ENCODE measurements at places on chromosomes 11 and 22.

DNA sequence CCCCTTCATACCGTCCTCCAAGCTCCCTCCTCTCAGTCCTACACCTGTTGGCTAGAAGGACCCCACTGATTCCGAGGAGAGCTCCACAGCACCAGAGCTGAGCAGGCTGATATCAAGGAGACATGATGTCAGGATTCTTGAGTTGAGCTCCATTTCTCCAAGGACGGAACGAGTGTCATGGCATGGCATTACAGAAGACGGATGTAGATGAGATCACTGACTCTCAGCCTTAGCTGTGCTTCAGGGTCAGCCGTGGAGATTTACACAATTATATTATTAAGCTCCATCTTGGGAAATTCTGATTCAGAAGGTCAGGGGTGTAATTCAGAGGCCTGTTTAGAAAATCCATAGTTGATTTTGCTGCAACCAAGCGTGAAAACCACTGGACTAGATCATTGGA lies 428.9 kb upstream of the B3GAT1 start:
- DNase-seq = no peak

GRCh38 chr11:32594272-32594671 lies 10.6 kb downstream of the EIF3M start:
- no peak for DNase-seq

- DNase-seq = no peak
Measured at GRCh38 chr11:115117956-115118493, 386.2 kb downstream of the CADM1 start.

DNA sequence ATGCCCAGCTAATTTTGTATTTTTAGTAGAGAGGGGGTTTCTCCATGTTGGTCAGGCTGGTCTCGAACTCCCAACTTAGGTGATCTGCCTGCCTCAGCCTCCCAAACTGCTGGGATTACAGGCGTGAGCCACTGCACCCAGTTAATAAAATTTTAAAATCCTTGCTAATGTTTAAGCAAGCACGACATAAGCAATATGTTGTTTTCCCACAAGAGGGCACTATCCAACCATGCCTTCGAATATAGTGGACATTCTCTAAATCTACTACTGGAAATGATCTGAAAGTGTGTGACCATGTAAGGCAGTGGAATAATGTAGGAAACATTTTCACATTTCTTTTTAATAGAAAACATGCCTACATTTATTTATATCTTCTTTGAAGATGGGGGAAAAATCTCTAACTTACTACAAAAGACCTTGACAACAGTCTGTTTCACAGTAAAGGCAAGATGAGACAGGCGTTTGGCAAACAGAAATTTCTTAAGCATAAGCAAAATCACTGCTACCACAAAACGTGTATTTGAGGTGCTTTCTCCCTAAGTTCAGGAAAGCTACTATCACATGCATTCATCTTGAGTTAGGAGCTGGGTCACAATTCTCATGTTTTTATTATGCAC lies 38.2 kb downstream of the PITPNB start:
- no peak for DNase-seq

DNA sequence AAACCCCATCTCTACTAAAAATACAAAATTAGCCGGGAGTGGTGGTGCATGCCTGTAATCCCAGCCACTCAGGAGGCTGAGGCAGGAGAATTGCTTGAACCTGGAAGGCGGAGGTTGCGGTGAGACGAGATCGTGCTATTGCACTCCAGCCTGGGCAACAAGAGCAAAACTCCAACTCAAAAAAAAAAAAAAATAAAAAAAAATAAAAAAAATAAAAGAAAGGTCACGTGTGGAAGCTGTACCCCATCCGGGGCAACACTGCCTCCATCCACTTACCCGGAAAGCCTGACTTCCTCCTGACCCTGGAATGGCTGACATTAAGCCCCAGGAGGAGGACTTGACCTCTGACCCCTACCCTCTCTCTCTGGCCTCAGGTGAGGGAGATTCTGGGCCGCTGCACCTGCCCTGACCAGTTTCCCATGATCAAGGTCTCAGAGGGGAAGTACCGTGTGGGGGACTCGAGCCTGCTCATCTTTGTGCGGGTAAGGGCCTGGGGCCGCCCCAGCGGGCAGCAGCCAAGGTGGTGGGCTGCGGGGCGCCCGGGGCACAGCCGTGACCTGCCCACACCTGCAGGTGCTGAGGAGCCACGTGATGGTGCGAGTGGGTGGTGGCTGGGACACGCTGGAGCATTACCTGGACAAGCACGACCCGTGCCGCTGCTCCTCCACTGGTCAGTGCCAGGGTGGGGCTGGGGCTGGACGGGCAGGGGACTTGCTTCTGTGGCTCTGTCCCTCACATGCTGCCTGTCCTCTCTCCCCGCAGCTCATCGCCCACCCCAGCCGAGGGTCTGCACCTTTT lies 3.8 kb downstream of the GAS2L1 start:
- DNase-seq = peak; percentile 79

- no peak for DNase-seq
Measured at GRCh38 chr11:63911440-63911839, 5.5 kb downstream of the RCOR2 start.

DNA sequence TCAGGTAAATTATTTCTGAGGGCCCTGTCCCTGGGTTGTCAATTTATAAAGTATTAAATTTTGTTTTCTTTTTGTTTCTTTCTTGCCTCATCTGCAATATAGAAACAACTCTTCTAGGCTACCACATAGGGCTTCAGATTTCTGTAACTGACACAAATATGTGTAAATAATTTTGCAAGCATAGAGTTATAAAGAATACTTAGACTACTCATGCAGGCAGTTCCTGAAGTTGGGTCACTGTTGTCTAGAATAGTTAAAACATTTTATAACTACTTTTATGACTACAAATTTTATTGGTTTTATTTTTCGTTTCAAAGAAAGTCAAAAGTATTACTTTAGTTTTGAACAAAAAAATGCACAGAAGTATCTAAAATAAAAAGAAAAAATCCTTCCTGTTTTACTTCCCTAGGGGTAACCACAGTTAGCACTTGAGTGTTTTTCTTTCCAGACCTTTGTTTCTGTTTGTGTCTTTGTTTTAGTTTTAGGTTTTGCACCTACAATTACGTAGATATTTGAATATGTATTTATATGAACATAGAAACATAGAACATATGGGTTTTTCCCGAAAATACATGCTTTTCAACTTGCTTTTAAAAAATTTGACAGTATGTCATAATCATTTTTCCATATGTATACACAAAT lies 12.4 kb upstream of the TMEM123 start:
- no peak for DNase-seq

GRCh38 chr11:48034926-48035871 lies 54.8 kb downstream of the PTPRJ start:
- peak; percentile 93 for DNase-seq

DNA sequence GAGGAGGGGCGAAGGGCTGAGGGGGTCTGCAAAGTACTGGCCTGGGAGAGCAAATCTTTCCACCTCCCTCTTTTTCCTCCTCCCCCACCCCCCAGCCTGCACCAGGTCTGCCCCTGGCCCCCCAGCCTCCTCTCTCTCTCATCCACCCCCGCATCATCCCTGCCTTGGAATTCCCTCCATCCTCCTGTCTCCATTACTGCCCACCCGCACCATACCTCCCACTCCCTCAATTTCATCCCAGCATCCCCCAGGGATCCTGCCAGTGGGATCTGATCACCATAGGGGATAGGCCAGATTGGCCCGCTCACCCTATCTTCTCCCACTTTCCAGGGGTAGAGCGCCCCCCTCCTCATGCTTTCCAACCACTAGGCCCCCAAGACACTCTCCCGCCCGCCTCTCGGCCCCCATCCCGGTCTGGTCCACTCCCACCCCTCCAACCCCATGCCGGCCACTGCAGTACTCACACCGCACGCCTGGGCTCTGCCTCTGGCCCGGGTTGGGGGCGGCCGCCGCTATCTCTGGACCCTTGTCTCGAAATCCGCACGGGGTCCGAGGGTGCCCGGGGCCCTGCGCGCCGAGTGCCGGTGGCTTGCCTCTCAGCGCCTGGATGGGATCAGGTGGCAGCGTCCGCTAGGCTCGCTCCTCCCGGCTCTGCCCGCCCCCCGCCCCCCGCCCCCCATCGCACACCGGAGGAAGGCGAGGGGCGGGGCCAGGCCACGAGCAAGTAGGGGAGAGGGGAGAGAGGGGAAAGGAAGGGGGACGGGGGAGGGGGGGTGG lies at the start of gene GAL3ST3:
Gene GAL3ST3, minus strand, starts transcription at position 615 of the 777 bp plus-strand sequence. CDS start 3,746 bp downstream, outside the sequence.
- DNase-seq = no peak

DNA sequence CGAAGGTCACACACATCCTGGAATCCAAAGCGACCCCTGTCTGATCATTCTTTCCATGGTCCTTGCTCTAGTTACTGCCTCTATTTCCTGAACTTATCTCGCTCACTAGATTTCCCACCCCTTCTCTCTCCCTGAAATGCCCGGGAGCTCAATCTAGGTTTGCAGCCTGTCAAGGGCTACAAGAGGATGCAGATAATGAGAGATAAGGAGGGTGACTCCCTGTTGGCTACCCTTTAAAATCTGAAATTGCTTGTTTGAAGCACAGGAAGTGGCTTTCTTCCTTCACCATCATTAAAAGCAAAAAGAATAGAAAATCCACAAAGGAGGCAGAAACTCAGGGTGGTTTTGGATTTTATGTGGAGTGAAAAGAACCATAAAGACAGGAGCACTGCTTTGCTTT lies 13.0 kb upstream of the FLI1 start:
- no peak for DNase-seq

DNA sequence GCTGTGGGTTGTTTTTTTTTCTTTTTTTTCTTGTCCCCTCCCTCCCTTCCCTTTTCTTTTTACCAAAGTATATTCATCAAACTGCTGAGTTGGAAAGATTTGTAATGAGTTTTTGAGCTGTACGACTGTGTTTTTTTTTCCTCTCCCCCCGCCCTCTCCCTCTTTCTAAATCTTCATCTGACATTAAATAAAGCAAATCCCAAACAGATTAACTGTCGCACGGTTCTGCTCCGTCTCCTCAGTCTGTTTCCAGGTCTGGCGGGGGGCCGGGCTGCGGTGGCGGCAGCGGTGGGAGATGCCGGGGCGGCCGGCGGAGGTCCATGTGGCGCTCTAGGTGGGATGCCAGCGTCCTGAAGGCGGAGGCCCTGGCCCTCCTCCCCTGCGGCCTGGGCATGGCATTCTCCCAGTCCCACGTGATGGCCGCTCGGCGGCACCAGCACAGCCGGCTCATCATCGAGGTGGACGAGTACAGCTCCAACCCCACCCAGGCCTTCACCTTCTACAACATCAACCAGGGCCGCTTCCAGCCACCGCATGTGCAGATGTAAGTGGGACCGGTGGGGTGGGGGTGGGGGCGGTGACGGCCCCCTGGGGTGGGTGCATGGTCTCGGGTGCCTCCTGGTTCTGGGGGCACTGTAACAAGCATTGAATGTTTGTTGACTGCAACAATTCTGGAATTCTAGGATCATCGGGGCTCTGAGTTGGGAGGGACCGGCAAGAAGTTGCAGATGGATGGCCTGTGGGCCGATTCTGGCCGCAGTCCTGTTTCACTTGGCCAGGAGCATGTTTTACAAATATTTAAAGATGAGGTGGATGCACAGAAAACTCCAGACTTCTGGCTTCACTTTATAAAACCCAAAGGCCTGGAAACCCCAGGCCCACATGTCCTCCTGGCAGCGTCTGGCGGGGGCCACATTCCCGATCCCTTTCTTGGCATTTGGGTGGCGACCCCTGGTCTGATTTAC lies 13.1 kb downstream of the MPPED1 start:
- no peak for DNase-seq

DNA sequence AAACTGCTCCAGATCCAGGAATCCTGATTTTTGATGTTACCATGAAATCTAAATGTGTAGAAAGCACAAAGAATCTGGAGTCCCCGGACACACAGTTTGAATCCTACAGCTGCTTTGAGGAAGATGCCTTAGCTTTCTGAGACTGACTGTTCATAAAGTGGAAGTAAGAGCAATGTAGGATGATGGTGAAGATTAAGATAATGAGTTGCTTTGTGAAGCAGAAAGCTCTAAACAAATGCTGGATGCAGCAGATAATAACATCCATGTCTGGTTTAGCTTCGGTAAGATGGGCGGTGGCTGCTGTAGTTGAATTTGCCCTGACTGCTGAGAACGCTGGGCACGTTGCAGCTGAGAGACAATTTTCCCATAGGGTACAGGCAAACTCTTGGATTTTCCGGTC lies 20.1 kb downstream of the OVOL1 start:
- DNase-seq = no peak

- no peak for DNase-seq
Measured at GRCh38 chr11:16924462-16924825, 89.8 kb downstream of the PLEKHA7 start.

GRCh38 chr11:48127521-48128183 lies 89.0 kb upstream of the OR4B1 start:
- no peak for DNase-seq

- DNase-seq = no peak
Measured at GRCh38 chr11:26943636-26944035, 50.3 kb upstream of the FIBIN start.

DNA sequence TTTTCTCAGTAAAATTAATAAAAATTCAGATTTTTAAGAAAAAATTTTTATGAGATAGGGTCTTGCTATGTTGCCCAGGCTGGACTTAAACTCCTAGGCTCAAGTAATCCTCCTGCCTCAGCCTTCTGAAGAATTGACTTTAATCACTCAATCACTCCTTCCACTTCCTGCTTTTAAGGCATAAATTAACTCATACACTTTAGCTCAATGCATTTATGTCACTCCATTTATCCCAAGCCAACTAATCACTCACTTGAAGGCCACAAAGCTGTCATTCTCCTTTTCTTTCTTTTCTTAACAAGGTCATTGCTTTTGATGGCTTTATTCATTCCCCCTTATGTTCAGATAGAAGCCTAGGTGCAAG lies 877 bp downstream of the ALG9 start:
- DNase-seq = no peak

- no peak for DNase-seq
Measured at GRCh38 chr11:129457321-129457720, 81.7 kb downstream of the BARX2 start.

- no peak for DNase-seq
Measured at GRCh38 chr11:117670443-117670842, 126.6 kb downstream of the DSCAML1 start.

DNA sequence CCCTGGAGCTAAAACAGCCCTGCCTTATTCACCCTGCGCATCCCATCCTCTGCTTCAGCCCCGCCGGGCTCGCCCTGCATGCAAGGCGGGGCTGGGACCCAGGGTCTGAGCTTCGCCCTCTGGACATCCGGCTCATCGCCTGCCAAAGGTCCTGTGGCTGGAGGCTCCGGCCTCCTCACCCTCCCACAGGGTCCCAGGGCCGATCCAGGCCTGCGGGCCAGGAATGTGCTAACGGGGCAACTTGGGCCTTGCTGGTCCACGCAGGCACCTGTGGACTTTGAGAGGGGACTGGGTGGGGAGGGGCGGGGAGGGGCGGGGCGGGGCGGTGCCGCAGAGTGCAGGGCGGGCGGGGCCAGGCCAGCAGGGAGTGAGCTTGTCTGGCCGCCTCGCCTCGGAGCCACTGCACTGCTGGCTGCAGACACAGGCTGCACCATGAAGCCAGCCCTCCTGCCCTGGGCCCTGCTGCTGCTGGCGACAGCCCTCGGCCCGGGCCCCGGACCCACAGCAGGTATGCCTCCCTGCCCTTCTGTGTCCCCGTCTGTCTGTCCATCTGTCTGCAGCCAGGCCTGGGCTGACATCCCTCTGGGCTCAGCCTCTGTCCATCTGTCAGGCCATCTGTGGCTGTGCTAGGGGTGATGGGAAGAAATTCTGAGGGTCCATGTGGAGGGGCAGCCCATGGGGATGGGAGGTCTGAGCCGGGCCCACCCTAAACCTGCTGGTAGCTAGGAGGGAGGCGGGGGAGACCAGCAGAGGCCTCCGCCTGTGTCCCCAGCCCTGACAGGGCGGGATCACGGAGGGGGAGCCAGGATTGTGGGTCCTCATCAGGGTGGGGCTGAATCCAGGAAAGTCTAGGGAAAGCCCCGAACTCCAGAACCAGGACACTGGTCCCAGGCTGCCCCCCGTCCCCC lies at the start of gene SUSD2:
Gene SUSD2, plus strand, starts transcription at position 400 of the 908 bp plus-strand sequence. Its CDS starts 33 bp downstream, at position 433.
- no peak for DNase-seq
